Suppressor macrophage (primary cell): ENCODE measurements at places on chromosomes 5 and 9.
A peak's percentile ranks its signal among the peaks of the same experiment; 100 is the strongest.

GRCh38 chr9:129570450-129571297 is 50.2 kb downstream of the C9orf50 start:
- peak; percentile 42 for DNase-seq

DNA sequence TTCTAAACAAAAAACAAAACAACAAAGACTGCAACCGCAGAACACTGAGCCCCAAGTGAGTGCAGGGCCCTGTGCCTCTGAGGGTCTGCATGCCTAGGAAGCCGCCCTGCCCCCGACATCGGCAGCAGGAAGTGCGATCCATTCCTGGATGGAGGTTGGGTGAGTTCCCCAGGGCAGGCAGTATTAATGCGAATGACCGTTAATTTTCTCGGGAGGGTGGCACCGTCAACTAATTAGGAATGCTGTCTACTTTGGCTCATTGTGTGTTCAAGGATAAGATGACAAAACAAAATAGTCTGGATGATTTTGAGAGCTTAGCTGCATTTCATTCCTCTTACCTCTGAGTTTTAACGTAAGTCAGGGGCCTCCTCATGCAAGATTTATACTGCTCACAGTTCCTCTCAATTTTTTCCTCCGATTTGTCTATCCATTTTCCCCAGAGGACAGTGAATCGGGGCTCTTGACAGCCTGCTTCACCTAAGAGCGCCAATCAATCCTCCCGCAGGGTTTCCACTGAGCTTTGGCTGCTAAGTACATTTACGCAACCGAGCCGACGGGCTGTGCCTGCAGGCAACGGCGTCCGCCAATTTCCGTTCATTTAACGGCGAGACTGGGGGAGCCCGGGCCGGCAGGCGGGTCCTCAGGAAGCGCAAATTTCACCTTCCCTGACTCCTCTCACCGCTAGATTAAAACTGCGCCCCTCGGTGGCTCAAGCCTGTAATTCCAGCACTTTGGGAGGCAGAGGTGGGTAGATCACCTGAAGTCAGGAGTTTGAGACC is 2.9 kb upstream of the NXNL2 start:
- no peak for DNase-seq

GRCh38 chr9:90009447-90009846 is 404.6 kb downstream of the GADD45G start:
- DNase-seq = peak; percentile 77

DNA sequence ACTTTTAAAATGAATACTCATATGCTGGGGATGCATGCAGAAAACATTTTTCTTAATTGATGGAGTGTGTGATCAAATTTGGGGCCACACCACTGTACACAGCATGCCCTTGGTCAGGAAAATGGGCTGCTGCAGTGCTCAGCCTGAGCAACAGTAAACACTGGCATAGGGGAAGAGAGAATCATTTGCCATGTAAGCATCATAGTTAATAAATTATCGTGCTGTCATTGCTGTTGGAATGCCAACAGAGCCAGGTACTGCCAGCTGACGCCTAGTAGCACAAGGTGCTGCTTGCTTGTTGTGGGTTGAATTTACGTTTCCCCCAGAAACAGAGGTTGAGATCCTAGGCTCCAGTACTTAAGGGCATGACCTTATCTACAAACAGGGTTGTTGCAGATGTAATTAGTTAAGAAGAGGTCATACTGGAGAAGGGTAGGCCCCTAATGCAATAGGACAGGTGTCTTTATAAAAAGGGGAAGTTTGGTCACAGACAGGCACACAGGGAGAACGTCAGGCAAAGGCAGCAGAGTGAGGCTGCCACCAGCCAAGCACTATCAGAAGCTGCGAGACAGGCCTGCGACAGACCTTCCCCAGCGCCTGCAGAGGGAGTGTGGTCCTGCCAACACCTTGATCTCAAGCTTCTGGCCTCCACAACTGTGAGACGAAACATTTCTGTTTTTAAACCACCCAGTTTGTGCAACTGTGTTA is 25.3 kb downstream of the DAP start:
- no peak for DNase-seq

- DNase-seq = no peak
These were observed 86.9 kb downstream of the MYO10 start for GRCh38 chr5:16849181-16849580.

GRCh38 chr5:56671571-56671970 is 143.8 kb upstream of the MAP3K1 start:
- DNase-seq = peak; percentile 24

DNA sequence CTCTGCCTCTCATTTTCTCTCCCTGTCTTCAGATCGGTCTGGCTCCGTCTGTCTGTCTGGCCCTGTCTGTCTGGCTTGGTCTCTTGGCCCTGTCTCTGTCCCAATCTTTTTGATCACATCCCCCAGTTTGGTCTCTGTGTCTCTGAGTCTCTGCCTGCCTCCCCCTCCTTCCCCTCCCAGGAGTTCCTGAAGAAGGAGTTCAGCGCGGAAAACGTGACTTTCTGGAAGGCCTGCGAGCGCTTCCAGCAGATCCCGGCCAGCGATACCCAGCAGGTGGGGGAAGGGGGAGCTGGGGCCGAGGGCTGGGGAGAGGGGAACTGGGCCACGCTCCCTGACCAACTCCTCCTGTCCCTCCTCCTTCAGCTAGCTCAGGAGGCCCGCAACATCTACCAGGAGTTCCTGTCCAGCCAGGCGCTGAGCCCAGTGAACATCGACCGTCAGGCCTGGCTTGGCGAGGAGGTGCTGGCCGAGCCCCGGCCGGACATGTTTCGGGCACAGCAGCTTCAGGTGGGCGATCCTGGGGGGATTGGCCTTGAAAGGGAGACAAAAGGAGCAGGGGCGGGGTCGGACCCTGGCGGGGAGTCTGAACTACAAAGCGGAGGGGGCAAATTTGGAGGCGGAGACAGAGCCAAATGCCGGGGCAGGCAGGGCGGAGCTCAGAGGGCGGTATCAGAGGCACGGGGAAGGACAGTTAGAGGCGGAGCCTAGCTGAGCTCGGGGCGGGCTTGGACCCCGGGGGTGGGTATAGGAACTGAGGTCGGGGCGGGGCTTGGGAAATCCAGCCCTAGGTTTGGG is 9.0 kb downstream of the RGS14 start:
- no peak for DNase-seq

GRCh38 chr9:90803860-90804593 is 2.4 kb downstream of the SYK start:
- DNase-seq = peak; percentile 42

DNA sequence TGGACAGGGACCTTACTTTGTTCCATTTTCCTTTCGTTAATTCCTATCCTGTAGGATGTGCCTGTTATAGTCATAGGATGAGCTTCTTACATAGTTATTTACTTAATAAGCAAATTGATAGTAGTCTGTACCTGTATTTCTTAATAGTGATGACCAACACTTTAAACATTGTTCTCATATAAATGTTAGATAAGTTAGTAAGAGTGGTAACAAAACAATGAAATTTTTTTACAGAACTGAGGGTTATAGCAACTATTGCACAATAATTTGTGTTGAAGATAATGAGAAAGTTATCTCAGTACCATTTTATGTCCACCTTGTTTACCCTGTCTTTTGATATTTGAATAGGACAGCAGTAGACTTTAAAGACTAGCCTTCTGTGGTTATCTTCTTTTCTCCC is 162.9 kb upstream of the ELL2 start:
- no peak for DNase-seq

GRCh38 chr5:126301056-126301455 is 122.2 kb upstream of the GRAMD2B start:
- DNase-seq = no peak

DNA sequence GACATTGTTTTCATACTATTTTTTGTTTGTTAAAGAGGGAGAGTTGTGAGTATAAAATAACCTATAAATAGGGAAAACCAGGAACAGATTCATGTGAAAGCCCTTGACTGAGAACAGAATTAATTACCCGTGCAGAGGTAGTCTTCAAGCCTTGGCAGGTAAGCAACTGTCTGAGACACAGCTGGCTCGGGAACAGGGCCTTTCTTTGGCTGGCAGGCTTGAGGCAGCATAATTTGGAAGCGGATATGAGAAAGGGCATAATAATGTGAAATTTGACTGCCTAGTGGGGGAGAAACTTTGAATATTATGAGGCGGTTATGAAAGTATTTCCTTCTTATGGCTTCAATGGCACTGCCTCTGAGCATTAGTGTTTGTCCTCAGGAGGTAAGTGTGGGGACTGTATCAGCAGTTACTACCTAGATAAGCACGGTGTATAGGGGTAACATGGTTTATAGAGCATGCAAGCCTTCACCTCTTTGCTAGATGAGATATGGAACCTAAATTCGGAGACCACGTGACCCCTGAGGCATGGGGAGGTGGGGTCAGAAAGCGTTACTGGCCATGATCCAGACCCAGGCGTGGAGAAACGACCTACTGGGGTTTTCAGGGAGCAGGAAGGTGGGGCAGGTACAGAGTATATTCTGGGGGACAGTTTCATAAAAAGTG is 210.2 kb upstream of the GAS1 start:
- no peak for DNase-seq

DNA sequence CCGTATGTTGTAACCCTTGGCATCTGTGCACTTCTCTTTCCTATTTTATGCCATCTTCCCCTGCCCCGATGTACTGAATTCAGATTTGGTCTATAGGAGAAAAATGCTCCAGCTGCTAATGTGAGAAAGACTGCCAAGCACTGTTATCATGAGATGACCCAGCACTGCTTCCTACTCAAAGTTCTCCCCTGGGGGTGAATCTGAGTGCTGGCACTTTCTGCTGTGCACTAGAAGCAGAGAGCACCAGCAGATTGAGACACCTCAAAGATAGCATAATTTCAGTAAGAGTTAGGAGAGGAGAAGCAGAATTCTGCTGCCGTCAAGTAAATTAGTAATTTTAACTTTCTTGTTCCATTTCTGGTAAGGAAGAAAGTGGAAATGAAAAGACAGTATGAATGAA is 92.8 kb upstream of the ACOT12 start:
- no peak for DNase-seq

- no peak for DNase-seq
These were observed 96.1 kb downstream of the PDE8B start for GRCh38 chr5:77306531-77306930.

GRCh38 chr5:172133359-172134029 is 54.5 kb downstream of the STK10 start:
- peak; percentile 98 for DNase-seq

- no peak for DNase-seq
These were observed 149.5 kb downstream of the CRB2 start for GRCh38 chr9:123505496-123505895.
